ENCODE measurements at places on chromosomes 1 and 21.

DNA sequence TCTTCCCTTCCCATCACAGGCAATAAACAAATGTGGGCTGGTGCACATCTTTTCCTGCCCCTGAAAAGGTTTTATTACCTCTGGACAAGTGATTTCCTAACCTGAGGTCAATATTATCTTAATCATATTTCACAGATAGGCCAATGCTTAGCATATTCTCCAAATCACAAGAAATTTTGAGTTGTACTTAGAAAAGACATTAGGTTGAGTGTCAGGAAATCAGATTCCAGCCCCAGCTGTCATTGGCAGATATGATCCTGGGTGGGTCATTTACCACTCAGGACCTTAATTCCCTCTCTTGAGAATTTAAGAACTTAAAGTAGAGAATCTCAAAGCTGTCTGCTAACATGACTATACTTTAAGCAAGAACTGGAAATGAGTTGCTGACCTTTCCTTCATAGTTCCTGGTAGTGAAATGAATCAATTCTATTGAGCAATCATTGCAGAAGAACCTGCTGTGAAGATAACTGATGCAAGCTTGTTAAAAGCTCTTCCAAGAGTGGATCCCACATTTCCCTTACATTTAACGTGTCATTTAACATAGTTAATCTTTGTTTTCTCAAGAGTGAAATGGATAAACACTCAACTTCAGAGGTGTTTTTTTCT lies 46.4 kb upstream of the CR2 start:
- no peak for DNase-seq

DNA sequence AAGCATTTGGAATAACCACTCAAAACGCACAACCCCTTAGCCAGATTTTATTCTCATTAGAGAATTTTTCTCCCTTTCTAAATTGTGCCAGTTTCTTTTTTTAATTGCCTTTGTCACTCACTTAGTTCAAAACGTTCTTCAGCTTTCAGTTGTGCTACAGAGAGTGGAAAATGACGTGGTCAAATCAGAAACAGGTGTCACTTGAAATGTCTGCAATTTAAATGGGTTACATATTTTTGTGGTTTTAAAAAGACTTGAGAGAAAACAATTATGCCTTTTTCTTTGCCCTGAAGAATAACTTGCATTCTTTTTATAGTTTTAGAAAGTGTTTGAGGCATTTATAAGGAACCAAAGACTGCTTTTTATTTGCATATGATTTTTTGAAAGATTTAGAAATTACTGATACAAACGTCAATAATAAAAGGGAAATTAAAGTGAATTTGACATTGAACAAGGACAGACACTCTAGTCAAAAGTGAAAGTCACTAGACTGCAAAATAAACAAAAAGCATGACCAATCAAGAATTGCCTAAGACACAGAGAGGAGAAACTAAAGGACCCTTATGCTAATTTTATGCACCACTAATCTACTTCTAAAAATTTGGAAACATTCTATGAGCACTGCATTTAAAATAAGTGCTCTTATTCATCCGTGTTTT lies 191.0 kb downstream of the TPR start:
- DNase-seq = no peak

GRCh38 chr1:223667484-223668182 lies 2.1 kb upstream of the CAPN8 start:
- DNase-seq = no peak

- DNase-seq = no peak
Observed at GRCh38 chr1:26734501-26735058, 38.8 kb downstream of the ARID1A start.

DNA sequence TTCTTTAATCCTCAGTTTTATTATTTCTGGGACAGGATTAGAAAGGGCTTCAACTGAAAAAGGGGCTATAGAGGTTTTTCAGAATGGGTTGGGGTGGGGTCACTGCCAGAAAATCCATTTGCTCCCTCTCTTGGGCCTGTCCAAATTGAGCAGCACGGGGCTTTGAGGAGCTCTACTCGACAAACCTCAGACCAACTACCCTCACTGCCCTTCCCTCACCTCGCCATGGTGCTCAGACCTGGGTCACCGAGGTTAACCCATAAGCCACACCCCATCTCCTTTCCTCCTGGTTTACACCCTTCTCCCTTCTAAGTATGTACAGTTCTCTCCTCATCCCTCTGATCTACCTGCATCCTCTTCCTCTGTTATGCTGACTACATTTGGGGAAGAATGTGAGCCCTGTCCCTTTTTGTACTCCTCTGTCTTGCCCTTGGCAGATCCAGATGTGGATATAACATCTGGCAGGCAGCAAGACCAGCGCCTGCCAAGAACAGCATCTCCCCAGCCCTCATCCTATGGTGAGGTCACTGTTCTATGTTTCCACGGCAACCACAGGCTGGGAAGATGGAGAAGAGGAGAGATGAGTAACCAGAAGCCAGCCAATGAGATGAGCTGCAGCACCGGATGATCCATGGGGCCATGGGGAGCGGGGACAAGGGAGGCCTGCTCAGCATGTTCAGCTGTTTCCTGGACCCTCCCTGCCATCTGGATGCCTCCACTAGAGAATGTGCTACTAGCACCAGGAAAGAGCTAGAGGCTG lies 3.7 kb upstream of the FABP3 start:
- peak; percentile 89 for DNase-seq

GRCh38 chr1:71118086-71118485 lies 37.3 kb upstream of the ZRANB2 start:
- DNase-seq = no peak

DNA sequence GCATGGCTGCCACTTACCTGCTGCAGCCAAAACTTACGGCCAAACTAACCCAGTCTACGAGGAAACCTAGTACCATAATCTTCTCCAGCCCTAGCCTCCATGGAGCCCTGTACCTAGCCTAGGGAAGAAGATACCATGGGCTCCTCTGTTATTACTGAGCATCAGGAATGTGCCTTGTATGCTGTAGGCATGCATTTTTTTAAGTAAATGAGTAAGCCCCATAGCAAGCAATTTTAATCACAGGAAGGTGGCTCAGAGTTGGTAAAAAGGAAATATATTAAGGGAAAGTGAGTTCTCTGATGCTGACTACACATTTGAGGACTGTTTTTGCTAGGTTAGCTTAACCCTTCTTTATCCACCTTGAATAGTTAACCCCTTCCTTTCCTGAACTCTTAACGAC lies 21.2 kb downstream of the NFASC start:
- no peak for DNase-seq
